Fibroblast of villous mesenchyme (primary cell): ENCODE measurements at places on chromosomes 6 and 20.

GRCh38 chr20:34131491-34131890, 19.4 kb upstream of the EIF2S2 start:
- no peak for DNase-seq

- no peak for DNase-seq
These were observed 368.5 kb upstream of the EPHA7 start for GRCh38 chr6:93787841-93788240.

DNA sequence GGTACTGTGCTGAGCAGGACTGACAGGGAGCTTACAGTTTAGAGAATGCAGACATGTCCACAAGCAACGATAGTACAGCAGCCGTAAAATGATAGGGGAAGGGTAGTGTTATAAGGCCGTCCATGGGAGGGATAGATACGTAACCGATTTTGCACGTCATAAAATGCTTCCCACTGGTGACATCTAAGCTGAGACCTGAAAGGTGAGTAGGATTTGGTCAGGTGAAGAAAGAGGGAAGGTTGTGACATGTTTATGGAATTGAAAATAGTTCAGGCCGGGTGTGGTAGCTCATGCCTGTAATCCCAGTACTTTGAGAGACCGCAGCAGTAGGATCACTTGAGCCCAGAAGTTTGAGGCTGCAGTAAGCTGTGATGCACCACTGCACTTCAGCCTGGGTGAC, 25.6 kb downstream of the SNX9 start:
- no peak for DNase-seq

- DNase-seq: no peak
These were observed 18.2 kb downstream of the TRIM26 start for GRCh38 chr6:30194797-30195690.

GRCh38 chr20:22719167-22719591, 134.8 kb upstream of the FOXA2 start:
- no peak for DNase-seq

DNA sequence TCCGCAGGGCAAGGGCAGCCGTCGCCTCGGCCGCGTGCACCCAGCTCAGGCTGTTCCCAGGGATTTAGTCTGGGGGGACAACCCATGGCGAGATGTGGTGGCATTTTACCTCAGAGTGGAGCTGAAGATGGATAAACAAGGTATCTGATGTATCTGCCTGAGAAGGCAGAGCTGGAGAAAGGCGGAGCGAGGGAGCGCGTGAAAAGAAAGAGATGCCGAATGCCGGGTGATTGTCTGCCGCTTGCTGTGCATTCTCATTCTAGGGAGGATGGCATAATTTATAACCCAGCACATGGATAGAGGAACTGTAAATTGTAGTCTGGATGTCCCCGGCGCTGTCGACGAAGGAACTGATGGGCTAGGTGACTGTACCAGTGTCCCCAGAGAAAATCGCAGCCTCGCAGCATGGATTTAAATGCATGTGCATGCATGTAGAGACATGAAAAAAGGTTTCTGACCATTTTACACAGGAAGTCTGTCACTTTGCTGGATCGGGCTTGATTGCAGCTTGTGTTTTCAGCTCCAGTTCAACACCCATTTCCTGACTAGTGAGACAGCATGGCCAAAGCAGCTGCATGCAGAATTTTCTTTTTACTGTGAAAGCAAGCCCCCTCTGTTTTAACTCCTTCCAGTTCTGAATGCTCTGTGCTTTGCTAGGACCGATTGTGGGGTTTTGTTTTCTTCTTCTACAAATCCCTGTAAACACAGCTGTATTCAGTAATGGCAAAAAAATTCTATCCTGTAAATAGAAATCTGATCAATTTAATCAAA, 149.7 kb downstream of the PRL start:
- no peak for DNase-seq

- DNase-seq: no peak
These were observed 114.6 kb downstream of the ADAT2 start for GRCh38 chr6:143335865-143336264.

- no peak for DNase-seq
These were observed 175.8 kb upstream of the RALGAPA2 start for GRCh38 chr20:20888266-20888656.

DNA sequence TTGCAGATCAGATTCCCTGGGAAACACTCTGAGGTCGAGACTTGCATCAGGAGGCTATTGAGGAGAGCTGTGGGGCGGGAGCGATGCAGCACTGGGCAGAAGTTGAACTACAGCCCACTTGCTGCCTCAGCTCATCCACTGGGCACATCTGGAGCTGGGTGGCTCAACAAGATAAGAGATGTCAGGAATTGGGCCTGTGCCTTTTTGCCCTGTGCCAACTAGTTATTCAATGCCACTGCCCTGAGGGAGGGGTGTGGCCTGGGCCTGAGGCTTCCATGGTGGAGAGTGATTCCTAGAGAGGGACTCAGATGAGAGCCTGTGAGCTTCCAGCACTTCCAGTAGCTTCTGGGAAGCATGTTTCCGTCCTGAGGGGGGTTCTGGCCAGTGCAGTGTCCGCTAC, 32.7 kb downstream of the BRPF3 start:
- no peak for DNase-seq

- no peak for DNase-seq
These were observed 69.7 kb upstream of the FAM8A1 start for GRCh38 chr6:17530321-17530835.

GRCh38 chr6:61887423-61887822, 398.6 kb downstream of the KHDRBS2 start:
- peak; percentile 1 for DNase-seq
